Astrocyte of the hippocampus (primary cell): ENCODE measurements at places on chromosomes 3 and 15.
A peak's percentile ranks its signal among the peaks of the same experiment; 100 is the strongest.

GRCh38 chr3:41277790-41278465 is 78.6 kb downstream of the CTNNB1 start:
- DNase-seq: no peak

GRCh38 chr15:91228890-91229289 is 128.8 kb downstream of the SV2B start:
- DNase-seq: no peak

GRCh38 chr3:112560307-112560706 is 1.5 kb downstream of the ATG3 start:
- DNase-seq: no peak

DNA sequence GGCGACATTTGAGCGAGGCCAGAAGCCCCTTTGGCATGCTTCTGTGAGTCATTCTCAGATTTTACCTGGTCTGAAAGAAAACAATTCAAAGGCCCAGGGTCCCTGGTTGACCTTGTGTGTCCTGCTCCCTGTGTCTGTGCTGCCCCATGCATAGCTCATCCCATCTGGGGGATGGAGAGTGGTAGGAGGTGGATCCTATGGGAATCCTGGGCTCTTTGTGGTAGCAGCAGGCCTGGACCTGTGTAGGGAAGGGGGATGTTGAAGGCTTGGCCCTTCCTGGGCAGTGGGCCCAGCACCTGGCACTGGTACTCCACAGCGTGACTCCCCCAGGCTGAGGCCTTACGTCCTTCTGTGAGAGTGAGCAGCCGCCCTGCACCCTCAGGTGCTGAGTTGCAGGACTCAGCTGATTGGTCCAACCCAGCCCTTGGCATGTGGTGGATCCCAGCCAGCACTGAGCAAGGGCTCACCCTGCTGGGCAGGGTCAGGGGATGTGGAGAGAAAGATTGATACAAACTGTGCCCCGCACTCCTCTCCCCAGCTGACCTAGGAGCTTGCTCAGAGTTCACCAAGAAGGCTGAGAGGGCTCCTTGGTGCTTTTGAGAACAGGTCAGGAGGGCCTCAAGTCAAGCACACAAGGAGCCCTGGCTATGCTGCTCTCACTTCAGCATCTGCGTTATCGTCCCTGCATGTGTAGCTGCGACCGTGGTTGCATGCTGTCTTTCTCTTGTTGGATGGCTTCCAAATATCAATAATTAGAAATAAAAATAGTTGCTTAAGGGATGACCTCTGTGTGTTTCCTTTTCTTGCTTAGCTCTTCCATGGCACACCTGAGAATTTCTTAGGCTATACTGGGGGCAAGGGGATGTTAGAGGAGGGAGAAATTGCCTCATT is 21.4 kb upstream of the JMJD7 start:
- peak; percentile 42 for DNase-seq

GRCh38 chr15:92166751-92167405 is 226.8 kb upstream of the ST8SIA2 start:
- no peak for DNase-seq

DNA sequence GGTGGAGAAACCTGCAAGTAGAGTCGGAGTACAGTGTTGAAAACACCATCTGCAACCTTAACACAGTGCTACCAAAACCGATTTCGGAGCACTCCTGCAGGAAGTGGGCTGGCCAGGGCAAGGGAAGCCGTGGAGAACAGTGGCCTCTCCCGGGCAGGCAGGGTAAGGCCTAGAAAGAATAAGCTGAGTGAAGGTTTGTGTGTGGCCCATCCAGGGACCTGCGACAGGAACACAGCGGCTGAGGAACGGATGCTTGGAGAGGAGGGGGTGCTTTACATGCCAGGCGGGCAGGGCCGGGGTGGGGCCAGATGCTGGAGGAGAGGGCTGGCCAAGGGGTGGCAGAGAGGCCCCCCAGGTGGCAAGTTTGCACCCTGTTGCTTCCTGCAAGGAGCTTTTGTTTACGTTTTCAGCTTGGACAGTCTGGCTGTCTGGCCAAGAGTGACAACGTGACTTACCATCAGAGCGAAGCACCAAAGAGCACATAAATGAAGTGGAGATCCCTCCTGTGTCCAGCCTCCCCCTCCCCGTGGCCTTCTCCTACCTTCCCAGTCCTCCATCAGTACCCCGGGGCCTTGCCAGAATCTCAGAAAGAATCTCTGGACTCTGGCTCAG is 156.5 kb downstream of the PGPEP1L start:
- DNase-seq: peak; percentile 85

- no peak for DNase-seq
Measured at GRCh38 chr15:101320501-101321052, 25.5 kb upstream of the SNRPA1 start.

GRCh38 chr3:174120997-174121396 is 723.5 kb downstream of the NLGN1 start:
- DNase-seq: no peak

- DNase-seq: peak; percentile 97
Measured at GRCh38 chr3:15859507-15860013, 61.8 kb upstream of the ANKRD28 start.

GRCh38 chr15:73604477-73604876 is 28.7 kb downstream of the NPTN start:
- no peak for DNase-seq

DNA sequence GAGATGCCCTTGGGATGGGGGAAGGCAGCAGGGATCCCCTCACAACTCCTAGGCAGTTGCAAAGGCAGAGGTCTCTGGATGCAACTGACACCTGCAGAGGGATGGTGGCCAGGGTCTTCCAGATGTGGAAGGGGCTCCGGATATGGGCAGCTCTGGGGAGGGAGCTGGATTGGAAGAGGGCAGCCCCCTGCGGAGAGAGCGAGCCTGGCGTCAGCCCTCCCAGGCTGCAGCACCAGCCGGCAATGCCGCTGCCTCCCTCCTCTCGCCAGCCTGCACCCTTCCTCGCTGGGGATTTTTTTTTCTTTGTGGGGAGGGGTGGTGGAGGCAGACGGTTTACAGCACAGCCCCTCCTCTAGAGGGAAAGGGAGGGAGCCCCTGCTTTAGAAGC is 1.6 kb downstream of the INSYN1 start:
- peak; percentile 14 for DNase-seq
